Daoy (cell line): ENCODE measurements at places on chromosomes 4 and X. TPM values are rescaled to one million over a fixed set of nuclear protein-coding genes. Genes with fewer than 3 reads are reported as not detected.
A peak's percentile ranks its signal among the peaks of the same experiment; 100 is the strongest.

DNA sequence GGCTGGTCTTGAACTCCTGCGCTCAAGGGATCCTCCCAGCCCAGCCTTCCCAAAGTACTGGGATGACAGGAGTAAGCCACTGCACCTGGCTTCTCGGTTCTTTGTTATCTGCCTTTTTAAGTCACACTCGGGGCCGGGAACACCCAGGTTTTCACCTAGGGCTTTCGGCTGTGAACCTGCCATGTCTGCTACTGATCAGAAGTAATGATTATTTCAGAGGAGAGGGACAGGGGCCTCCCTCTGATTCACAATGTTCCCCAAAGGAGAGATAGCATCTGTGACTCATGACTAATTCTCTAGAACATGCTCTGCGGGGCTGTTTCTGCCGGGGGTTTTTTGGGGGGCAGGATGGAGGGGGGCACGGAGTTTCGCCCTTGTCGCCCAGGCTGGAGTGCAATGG lies 26.9 kb downstream of the CRLF2 start:
- DNase-seq: no peak

GRCh38 chr4:102564399-102565059 lies 63.4 kb downstream of the NFKB1 start:
- peak; percentile 52 for DNase-seq

DNA sequence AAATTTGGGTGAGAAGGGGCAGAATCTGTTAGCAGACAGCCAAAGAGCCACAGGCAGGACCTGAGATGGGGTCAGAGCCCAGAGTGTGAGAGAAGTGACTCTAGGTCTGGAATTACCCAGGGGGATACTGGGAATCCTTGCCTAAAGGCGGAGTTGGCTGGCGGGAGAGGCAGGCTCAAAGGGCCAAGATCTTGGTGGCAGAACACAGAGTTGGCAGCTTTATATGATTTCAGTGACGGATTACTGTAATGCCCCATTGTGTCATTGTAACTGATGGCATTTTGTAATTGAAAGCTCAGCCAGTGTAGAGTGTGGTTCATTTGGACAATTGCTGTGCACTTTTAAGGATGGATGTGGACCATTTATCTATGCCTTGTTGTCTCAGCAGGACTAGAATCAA lies 77.3 kb downstream of the SMIM20 start:
- DNase-seq: no peak

DNA sequence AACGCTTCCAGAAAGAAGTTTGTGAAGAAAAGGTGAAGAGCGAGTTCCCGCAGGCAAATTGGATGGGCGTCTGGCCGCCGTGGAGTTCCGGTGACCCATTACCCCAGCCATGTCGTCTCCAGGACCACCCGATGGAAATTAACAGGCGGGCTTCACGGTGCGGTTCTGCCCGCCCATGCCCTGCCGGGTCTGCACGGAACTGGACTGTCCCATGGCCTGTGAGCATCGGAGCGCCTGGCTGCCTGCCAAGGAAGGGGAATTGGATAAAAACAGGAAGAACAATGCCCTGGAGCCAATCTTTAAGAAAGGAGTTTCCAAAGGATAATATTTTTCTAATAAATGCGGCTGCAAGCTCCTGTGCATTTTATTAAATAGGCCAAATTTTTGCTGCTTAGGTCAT lies 319.8 kb upstream of the SLC7A11 start:
- peak; percentile 12 for DNase-seq

DNA sequence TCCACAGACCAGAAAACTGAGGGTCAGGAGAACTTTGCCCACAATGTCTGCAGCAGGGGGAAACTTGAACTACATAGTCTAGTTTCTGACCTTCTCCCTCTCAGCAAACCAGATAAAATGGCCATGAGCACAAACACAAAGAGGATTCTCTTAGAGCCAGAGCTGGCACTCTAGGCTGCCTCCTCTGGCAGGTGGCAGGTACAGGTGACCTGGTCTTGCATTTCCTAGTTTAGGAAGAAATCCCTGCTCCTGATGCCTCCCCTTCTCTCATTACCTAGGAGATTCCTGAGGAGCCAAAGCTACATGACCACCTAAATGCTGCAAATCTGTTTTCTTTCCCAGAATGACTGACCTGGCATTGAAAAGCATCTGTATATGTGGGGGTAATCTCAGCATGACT lies 45.1 kb downstream of the ARHGEF9 start:
- DNase-seq: no peak

DNA sequence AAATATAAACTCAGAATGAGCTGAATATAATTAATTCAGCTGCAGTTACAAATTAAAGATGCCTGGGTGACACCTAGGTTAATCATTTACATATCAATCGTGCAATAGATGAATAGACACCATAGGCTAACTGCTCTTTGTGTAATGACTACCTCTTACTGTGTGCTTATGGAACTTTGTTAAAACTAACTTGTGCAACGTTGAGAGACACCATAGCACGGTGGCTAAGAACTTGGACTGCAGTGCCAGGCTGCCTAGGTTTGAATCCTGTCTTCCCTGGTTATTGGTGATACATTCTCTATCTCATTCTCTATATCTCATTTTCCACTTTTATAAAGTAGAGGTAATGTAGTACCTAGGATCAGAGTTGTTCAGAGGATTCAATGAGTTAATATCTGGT lies 46.9 kb downstream of the SMAD1 start:
- DNase-seq: no peak

DNA sequence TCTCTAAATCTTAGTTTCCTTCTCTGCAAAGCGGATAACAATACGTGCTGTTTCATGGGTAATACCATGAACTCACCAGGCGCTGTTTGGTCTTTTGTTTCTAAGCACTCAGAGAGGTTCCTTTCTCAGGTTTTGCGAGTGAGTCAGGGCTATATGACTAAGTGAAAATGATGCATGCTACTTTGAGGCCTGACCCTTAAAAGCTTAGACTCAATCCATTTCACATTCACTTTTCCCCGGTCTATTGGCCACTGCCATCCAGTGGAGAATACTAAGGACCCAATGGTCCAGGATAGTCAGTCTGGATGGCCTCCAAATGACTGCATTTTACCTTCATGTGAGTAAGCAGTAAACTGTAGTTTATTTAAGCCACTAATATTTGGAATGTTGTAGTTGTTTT lies 400.8 kb upstream of the SLIT2 start:
- peak; percentile 88 for DNase-seq

- no peak for DNase-seq
Observed at GRCh38 chr4:169018406-169018805, 8.4 kb upstream of the CBR4 start.

DNA sequence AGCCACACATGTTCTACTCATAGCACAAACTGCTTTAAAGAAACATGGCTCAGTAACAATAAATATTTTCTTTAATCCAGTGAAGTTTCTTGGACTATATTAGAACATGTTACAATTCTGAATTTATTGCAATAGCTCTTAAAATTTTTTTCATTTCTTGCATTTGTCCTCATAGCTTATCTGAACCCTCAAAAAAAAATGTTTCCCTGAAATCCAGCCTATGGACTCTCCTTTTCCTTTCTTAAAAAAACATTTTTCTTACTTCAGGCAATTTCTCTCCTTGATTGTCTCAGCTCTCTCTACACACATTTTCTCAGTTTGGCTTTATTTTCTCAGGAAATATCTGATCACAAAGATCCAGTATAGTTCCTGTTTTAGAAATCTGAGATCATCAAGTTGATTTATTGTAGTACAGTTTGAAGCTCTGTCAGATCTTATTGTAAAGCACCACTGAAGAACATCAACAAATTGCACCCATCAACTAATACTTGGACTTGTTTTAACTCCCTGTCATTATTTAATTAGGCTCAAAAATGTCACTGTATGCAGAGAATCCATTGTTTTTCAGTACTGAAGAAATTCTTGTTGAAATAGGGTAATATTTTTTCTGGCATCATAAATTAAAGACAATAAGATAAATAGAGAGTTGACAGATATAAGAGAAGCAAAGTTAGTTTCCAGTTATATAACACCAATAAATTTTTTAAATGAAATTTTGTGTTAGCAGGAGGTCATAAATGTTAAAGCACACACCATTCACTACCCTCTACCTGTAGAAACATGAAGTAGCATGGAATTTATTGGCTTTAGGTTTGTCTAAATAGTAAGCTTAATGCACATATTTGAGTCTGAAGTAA lies 317.7 kb downstream of the ARHGAP24 start:
- DNase-seq: no peak

GRCh38 chrX:13055486-13055885 lies 11.1 kb upstream of the FAM9C start:
- DNase-seq: no peak

MAGEE2 gene
- total RNA-seq: not detected in 2 replicates
